ENCODE measurements at places on chromosomes 2 and 18. TPM values are rescaled to one million over a fixed set of nuclear protein-coding genes. Genes with fewer than 3 reads are reported as not detected.

The ITGB6 gene
- 33.8 TPM for total RNA-seq

The GAD1 gene
- total RNA-seq, result 4.2 TPM

GRCh38 chr2:60520917-60521539, 32.4 kb downstream of the BCL11A start:
- no peak for DNase-seq
- no peak overlapping the region for H3K27ac ChIP-seq
- peaks cover 54% of the 10 kb centered on the region for H3K4me1 ChIP-seq
- H3K27me3 ChIP-seq, result no peaks in the 10 kb centered on the region

The IL1B gene
- total RNA-seq, result 1.7 TPM

Data from esophagus squamous epithelium (tissue), 5 donors.